ENCODE measurements at places on chromosomes 1 and 21.

DNA sequence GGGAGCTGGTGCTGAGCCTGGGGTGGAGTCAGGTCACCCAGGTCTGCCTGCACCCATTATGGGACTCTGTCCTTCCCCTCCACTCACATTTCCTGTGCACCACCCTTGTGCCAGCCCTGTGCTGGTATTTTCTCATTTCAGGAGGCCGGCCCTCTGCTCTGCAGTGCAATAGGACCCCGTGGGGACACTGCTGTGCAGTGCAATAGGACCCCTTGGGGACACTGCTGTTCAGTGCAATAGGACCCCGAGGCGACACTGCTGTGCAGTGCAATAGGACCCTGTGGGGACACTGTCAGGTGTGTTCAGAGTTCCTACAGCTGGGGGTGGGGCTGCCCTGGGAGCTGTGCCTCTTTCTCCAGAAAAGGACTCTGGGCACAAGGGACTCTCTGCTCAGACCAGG, 36.2 kb upstream of the DMBX1 start:
- no peak for DNase-seq

GRCh38 chr1:3316340-3316943, 138.0 kb upstream of the ARHGEF16 start:
- no peak for DNase-seq

GRCh38 chr1:30706528-30706927, 16.9 kb downstream of the MATN1 start:
- peak; percentile 57 for DNase-seq

DNA sequence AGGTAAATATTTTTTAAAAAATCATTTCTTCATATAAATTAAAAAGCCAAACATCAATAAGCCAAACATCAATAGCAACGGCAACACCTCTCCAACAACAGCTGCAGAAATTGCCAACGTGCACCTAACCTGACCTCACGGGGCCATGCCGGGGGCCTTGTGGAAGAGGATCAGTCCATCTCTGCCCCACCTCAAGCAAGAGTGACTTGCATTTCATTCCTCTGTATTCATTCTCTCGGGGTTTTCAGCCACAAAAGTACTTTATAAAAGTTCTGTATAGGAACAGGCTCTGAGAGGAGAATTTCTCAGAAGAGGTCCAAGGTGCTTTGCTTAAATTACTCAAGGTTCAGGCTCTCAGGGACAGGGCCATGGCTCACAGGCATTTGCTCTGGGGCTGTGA, 100.9 kb downstream of the RUNX1 start:
- no peak for DNase-seq

- no peak for DNase-seq
Observed at GRCh38 chr1:119133987-119134386, 6.5 kb downstream of the WARS2 start.

DNA sequence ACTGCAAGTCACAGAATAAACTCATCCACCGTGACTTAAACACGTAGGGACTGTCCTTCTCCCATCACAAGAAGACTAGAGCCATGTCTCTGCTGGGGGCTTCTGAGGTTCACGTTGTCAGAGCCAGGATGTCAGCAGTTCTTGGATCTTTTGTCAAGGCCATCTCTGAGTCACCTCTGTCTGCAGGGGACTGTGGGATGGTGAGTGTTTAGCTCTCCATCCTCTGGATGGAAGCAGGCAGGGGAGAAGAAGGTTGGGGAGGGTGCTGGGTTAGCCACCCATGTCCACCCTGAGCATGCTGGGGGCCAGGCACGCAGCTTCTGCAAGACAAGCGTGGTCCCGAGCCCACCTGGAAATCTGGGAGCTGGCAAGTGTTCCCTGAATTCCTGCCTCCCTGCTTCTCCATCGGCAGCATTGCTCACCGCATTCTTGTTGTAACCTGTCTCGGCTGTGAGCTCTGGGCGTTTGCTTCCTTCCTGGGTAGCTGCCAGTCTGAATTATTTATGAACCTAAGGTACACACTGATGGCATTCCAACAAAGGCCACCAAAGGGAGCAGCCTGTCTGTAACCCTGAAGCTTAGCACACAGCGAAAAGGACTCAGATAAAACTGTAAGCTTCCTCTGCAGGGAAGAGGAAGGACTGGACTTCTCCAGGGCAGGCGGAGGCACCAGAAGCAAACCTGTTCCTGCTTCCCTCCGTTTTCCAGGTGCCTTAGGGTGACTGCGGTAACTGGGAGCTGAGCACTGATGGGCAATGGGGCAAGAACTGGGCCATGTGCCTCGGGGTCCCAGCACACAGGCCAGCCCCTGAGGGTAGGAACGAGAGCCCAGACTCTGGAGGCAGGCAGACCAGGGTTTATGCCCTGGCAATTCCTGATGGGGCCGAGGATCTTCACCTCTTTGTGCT, 88.6 kb downstream of the RIPK4 start:
- DNase-seq, result peak; percentile 96

- no peak for DNase-seq
Observed at GRCh38 chr1:170735366-170736263, 71.7 kb downstream of the PRRX1 start.

DNA sequence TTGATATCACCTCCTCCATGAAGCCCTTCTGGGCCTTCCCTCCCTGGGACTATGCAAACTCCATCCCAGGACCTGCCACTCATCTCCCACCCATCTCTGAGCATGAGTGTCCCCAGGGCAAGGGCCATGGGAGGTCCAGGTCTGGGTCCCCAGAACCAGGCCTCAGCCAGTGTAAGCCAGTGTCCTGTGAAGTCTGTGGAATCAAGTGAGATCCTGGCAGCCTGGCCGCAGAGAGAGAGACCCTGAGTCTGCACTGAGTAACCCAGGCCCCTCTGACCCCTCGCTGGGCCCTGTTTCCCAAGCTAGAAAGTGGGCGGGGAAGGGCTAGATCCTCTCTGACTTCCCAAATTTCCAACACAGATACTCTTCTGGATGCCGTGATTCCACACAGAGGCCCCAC, 132.7 kb downstream of the DMRTB1 start:
- DNase-seq, result no peak

GRCh38 chr1:232902774-232903350, 47.5 kb upstream of the NTPCR start:
- DNase-seq, result no peak

Measured in NCI-H2029 treated with DMSO at 0.1 percent for 48 hours (cell line).